ENCODE measurements at places on chromosomes 5 and 9.
A peak's percentile ranks its signal among the peaks of the same experiment; 100 is the strongest.

GRCh38 chr9:124964056-124964455 is 23.2 kb upstream of the GOLGA1 start:
- DNase-seq, result no peak

GRCh38 chr5:11482011-11482410 is 422.2 kb downstream of the CTNND2 start:
- no peak for DNase-seq

DNA sequence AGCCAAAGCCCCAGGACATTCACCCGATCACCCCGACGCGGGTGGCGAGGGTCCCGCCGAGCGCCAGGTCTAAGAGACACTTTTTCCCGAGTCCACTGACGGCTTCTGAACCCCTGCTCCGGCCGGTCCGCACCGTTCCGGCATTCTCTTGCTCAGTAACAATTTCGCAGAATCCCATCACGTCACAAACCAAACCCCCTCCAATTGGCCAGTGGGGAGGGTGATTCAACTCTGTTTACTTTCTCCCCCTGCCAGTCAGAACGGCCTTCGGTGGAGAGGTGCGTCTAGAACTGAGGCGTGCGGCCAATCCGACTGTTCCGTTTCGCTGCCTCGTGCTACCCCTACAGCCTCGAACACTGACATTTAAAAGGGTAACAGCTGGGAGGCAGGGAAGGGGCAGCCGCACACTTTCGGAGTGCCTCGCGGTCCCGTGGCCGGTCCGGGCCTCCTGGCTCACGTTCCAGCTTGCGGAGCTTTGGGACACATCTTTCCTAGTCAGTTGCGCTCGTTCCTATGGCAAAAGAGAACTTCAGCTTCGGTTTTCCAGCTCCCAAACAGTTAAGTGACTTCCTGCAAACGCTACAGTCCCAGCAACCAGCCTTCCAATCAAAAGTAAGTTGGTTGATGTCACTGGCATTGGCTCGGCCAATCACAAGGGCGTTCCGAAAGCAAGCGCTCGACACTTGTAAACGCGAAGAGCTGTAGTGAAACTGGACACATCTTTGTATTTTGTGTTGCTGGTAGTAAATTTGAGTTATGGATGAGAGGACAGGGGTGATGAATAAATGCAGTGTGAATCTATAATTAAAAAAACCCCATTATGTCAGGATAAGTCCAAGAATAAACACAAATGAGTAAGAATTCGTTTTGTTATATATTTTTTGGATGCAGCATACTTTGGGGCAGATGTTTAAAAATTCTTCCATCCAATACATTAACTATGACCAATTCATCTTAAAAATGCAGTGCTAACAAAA is at the start of gene KLF9:
Gene KLF9 (minus strand): TSS at position 859 of the 977 bp plus-strand sequence. CDS start 1,294 bp downstream, outside the sequence.
- peak; percentile 84 for DNase-seq

- no peak for DNase-seq
Measured at GRCh38 chr9:112711050-112711689, 6.7 kb downstream of the INIP start.

DNA sequence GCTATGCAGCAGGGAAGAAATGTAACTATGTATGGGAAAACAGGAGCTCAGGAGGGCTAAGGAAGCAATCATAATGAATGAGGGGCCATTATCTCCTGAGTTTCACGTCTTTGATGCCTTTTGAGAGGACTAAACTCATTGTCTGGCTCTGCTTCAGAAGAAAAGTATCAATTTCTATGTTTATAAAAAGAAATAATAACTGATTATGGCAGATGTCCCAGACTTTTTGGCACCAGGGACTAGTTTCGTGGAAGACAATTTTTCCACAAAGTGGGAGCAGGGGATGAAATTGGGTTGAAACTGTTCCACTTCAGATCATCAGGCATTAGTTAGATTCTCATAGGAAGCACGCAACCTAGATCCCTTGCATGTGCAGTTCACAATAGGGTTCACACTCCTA is 8.7 kb upstream of the IL7R start:
- DNase-seq, result no peak

- DNase-seq, result no peak
Measured at GRCh38 chr5:83000428-83000827, 76.8 kb downstream of the TMEM167A start.

DNA sequence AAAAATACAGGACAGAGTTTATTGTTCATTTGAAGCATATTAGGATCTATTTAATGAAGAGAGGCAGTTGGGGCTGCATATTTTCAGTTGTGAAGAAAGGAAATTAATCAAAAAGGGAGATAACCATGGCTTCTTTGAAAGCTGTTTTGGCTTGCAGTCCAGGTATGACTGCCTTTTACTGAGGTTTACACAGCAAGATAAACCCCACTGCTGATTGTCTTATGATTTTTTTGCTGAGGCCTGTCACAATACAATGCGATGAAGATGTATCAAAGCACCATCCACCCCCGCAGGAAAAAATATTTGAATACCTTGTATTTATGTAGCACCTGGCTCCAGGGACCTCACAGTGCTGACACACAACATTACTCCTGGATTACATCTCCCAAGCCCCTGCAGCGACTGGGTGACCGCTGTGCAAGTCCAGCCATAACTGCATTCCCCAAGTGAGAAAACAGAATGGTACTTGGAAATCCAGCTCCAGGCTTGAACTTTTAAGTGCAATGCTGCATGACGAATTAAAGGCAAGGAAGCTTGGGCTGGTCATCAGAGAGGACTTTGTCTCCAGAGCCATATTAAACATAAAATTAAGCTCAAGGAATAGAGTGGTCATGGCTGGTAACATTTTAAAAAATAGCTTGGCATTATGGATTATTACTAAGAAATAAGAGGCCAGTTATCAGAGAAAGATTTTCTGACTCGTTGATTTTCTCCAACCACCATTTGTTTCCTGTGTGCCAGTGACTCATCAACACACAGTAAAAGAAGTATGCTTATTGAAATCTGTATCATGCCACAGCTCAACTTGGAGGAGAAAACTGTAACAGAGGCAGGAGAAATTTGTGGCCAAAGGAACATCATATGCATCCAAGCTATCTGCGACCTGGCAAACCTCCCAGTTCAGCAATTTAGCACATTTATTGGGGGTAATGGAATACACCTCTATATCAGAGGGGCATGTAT is 374.2 kb downstream of the MAN2A1 start:
- no peak for DNase-seq

DNA sequence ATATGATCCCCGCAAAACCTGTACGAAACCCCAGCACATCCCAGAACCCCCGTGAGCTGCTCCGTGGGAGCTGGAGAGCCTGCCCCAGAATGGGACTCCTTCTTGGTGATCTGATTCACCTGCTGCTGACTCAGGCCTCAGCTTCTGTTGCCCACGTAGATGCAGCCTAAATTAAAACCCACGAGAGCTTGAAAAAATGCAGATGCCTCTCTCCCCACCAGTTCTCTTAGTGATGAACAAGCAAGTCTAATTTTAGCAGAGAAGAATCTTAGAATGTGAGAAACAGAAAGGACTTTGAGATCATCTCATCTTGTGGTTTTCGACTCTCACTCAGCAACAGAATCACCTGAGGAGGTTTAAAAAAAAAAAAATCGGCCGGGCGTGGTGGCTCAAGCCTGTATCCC is 57.6 kb downstream of the TMOD1 start:
- DNase-seq, result no peak

- no peak for DNase-seq
Measured at GRCh38 chr5:74185599-74185998, 454.9 kb downstream of the ENC1 start.

DNA sequence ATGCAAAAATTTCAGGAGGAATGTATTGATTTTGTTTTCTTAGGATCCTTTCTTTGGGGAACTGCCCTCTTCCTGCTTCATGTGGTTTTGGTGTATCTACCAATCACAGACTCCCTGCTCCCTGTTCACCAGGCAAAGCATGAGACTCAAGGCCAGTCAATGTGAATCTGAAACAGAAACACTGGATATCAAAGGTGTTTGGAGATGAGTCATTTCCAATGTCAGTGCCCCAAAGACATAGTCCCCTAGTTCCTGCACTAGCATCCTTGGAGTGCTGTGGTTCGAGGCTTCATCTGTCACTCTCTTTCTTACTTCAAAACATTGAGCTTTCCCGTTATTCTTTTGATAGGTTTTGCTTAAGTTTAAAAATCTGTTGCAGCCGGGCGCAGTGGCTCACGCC is 8.1 kb downstream of the PPP3R2 start:
- no peak for DNase-seq

- DNase-seq, result no peak
Measured at GRCh38 chr9:76634356-76635054, 129.7 kb upstream of the PCA3 start.

DNA sequence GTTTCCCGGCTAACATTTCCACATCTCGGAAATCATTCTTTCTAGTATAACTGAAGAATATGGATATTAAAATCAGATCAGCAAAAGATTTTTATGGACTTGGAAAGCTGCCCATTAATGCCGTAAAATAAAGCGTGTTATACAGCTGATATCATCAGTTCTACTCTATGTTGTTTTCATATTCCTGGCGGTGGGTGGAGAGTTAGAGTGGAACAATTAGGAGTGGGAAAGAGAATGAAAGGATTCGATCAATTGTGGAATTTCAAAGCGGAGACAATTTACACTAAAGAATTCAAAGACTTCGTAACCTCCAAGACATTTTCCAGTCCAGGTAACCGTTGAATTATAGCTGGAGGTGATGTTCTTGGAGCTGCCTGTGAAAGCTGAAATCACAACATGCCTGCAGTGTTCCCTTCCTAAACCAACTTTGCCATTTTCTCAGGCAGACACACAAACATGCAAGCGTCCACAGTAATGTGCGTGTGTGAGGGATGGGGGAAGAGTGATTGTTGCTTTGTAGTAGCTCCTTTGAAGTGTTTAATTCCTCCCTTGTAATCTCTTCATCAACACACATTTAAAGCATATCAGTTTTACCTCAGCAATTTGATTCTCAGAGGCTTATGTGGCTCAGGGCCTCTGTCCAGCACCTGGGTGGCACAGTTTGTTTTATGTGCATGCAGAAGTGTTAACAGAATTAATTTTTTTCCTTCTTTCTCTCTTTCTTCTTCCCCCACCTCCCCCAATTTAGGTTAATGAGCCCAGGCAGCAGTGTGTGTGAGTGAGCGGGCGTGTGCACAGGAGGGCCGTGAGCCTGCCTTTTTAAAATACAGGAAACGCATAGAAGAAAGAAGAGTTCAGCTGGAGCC is 544.1 kb downstream of the RAB3C start:
- no peak for DNase-seq

GRCh38 chr5:143186623-143187022 is 216.9 kb downstream of the NR3C1 start:
- no peak for DNase-seq
